Panc1 (cell line): ENCODE measurements at places on chromosomes 11 and 22. TPM values are rescaled to one million over a fixed set of nuclear protein-coding genes. Genes with fewer than 3 reads are reported as not detected.

The PHLDA2 gene
- total RNA-seq, result 195 TPM

DNA sequence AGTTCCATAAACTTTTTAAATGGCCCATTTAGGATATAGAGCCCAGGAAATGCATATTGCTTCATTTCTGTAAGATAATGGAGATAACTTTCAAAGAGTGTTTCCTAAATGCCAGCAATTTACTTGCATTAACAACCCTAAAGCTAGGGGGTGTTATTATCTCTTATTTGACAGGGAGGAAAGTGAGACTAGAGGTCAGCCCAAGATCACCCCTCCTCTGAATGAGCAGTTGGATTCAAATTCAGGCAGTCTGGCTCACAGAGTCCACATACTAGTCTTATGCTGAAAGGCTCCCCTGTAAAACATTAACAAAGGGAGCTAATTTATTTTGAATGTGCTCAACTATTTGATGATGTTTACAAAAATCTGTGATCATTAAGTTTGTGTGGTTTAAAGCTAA lies 49.9 kb upstream of the TRIM77 start:
- DNase-seq, result no peak

DNA sequence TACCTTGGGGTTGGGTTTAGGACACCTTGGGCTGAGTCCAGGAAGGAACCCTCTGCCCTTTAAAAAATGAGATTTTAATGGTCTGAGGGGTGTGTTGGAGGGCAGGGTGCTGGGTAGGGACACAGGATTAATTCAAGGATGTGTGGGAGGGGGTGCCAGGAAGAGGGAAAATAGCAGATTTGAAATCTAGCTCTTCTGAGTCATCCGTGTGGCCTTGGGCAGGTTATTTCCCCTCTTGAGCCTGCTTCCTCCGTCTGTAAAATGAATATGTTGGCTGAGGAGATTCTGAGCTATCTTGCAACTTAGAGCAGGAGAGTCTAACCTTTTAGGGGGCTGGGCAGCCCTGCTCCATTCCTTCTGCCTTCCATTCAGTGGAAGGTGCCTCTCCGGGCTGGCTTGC lies 3.0 kb downstream of the TSPAN18 start:
- no peak for DNase-seq

The GGTLC2 gene
- total RNA-seq, result not detected

The SULT4A1 gene
- total RNA-seq, result 12.0 TPM

DNA sequence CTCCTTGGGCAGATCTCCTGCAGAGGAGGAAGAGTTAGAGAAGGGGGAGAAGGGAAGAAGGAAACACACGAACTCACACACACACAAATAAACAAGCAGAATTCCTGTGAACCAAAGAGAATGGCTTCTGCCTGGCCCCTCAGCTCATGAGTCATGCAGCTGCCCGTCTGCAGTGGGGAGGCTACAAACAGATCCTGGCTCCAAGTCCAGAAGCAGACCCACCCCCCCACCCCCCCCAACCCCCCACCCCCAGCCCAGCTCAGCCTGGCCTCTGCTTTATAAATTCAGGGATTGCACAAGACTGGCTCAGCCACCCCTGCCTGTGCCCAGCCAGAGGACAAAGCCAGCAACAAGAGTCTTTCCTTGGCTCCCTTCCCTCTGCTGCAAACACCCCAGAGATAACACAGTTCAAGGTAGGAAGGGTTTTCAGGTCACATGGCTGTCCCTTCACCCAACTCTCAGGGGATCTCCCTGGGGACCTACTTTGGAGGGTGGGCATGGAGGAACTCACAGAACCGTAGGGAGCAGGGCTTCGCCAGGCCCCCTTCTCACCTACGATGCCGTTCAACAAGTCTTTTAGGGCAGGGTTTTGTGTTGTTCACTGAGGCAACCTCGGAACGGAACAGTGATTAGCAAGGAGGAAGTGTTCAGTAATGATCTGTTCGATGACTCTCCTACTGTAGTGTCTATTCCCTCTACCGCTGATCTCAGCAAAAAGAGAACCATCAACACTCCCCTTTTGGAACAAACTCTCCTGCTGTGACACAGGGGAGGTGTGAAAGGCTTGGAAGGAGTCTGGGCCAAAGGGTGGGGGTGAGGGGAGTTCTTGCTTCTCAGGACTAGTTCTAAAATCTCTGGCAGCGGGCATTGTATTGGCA lies 35.5 kb downstream of the RPL27A start:
- DNase-seq, result no peak

DNA sequence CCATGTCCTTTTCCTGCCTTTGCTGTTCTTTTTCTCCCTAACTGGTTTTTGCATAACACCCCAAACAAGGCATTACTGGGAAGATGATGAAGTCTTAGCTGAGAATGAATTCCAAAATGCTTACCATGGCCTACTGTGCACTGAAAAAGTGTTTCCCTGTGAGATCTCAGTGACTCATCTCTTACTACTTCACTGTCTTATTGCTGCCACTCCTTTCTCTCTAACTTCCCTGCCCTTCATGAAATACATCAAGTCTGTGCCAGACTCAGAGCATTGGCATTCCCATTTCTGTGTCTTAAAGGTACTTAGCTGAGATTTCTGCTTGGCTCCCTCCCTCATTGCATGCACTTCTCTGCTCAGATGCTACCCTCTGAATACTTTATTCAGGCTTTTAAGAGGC lies 49.1 kb upstream of the MUC15 start:
- no peak for DNase-seq

- no peak for DNase-seq
These were observed 818.9 kb downstream of the BRD1 start for GRCh38 chr22:49008682-49009235.
